ENCODE measurements at places on chromosomes 7 and 10.

DNA sequence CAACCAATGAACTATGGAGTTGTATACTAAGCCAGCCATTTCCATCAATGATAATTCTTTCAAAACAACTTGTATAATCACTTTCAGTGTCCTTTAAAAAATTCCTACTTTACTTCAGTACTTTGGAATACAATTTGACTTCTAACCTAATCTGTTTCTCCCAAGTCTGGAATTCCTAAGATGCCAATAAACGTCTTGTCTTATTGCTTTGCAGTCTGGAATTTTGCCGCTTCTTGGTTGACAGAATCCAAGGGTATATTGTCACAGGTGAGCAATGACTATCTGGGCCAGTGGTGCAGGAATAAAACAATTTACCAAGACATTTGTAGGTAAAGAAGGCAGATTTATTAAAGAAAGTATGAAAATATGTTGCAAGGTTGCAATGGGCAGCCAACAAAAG, 21.8 kb downstream of the RP9 start:
- no peak for DNase-seq

DNA sequence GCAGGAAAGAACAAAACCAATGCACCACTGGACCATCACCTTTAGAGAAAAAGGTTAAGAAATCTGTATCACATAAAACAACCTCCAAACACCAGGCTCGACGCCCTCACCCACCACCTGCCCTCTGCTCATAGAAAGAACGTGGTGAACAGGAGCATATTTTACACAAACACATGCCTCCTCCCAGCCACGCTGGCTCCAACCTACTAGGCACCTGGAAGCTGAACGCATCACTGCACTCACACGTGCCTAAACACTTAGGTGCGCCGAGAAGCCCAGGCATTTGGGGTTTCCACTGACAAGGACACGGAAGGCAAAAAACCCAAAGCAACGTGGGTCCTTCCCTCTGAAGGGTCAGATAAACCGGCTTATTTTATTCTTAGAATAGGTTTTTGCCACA, 56.0 kb downstream of the PTPRN2 start:
- DNase-seq = no peak

- DNase-seq = no peak
Observed at GRCh38 chr7:115216652-115217051, 294.8 kb downstream of the MDFIC start.

DNA sequence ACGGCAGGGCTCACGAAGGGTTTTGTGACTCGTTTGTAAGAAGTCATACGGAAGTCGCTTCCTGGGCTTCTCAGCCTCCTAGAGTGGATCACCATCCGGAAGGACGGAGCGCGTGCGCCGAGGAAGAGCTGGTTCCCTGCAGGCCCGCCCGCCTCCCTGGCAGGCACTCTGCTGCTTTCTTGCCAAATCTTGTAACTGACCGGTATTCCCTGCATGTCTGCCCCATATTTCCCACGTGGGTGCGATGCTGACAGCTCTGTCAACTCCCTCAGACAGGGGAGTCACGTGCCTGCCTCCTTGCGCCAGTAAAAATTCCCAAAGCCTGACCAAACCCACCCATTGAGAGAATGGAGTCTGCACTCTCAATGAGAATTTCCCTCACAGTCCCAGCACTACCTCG, 12.7 kb downstream of the SHH start:
- no peak for DNase-seq

DNA sequence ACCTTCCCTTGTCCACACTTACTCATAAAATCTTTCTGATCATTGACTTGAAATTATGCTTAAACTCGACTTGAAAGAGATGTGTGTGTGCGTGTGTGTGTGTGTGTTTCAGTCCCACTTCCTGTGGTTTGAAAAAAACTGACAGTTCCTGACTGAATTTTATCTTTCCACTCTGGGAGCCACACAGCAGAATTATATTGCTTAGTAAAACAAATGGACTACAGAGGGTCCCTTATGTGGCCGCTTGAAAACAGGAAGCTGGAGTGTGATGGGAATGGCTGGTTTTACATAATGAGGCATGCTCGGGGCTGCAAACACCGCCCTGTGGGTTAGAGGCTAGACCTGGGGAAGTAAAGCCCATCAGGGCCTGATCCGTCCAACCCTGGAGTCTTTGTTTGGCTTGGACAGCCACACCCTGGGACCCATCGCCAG, 54.8 kb downstream of the LYZL1 start:
- no peak for DNase-seq

DNA sequence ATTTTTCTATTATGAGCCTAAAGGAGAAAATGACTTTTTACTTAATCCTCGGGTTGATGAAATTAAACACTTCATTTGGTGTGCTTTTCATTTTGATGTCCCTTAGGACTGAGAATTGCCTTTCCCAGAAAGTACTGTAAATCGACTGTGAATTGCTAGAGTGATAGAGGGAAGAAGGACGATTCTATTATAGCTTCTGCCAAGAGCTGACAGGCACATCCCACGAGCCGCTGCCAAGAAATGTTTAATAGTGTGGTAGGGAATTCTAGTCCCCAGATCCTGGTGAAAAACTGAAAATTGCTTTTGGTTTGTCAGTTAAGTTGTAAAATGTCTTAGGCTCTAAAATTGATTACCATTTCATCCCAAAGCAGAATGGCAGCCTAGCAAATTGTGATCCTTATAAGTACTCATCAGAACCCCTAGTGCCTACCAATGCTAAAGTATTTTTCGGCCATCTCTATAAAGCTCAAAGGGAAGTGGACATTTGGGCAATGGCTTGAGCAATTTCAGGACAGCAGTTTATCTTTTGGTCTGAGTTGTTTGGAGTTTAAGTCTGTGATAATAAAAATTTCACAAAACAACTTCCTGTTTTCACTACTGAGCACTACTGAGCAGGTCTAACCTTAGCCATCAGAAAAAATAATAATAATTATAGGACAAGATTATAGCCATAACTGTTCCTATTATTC, 44.6 kb upstream of the HYCC1 start:
- no peak for DNase-seq

DNA sequence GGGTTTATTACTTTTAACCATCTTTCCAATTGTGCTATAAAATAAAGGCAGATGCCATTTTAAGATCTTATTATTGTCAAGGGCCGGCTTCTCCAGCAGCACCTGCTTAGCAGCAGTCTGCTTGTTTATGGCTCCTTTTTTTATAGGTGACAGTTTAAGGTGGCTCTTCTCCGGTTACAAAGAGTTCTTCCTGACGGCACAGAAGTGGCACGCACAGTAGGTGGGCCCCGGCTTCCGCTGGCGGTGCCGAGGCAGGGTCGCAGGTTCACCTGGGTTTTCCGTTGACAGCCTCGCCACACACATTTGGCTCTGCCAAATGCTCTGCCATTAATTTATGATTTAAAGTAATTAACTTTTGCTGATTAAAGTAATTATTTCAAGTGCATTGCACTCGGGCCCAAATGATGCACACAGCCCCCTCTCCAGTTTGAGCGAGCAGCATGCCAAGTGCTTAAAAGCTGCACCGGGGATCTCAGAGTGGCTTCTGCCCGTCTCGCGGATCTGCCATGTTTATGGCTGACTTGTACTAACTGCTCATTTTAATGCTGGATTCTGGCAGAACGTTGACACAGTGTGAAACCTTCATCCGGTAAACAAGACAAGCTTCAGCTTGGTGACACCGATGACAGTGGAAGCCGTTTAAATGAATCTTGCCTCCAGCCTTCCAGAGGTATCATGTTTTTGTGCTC, 355.1 kb upstream of the MKI67 start:
- no peak for DNase-seq

DNA sequence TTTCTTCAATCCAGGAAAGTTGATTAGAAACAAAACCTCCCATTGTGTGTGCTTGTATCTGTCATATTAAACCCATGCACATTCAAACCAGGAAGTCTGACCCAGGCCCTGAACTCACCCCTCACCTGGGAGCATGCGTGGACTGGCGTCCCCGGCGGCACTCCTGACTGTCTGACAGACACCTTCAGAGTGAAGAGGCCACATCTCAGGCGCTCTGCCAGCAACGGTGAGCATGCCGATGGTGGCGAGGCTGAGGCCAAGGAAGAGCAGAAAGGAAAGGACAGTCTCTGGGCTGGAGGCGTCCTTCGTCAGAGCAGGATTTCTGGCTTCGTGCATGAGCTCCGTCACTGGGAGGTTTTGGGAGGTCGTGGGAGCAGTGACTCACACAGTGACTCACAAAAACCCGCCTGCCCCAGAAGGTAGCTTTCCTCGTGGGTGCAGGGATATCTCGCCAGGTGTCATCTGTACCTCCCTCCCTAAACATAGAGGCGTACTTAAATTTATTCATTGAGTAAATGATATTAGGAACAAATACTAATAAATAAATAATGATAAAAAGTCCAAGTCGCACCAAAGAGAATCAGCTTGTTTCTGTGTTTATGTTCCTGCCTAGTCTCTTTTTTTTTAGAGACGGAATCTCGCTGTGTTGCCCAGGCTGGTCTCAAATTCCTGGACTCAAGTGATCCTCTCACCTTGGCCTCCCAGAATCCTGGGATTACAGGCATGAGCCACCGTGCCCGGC, 13.5 kb downstream of the IQCE start:
- no peak for DNase-seq

DNA sequence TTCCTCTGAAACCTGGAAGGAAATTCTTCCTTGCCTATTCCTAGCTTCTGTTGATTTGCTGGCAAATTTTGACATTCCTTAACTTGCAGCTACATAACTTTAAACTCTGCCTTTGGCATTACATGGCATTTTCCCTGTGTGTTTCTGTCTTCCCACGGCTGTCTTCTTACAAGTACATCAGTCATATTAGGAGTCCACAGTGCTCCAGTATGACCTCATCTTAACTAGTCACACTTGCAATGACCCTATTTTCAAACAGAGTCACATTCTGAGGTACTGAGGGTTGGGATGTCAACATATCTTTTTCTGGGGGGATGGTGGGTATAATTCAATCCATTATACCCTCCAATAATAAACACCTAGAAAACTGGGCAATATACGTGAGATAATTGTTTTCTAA, 37.4 kb upstream of the EPHB6 start:
- DNase-seq = no peak

- no peak for DNase-seq
Observed at GRCh38 chr10:78411716-78412115, 378.1 kb downstream of the RPS24 start.

DNA sequence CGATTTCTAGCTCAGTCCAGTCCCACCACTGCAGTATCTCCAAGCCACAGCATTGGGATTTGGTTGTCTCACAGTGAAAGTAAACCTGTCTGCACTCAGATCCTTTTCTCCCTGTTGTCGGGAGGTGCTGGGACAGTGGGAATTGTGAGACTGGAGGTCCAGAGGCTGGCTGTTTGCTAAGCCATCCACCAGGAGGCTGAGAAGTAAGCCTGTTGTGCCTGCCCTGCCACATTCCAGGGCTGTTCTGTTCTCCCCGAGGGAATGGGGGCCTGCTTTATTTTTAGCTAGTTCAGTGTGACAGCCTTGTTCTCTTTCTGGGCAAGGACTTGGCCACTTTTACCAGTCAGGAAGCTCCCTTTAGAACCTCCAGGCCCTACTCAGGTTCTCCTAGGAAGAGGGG, 54.9 kb downstream of the HK1 start:
- DNase-seq = no peak

GRCh38 chr7:13466874-13467547, 522.5 kb downstream of the ETV1 start:
- no peak for DNase-seq

DNA sequence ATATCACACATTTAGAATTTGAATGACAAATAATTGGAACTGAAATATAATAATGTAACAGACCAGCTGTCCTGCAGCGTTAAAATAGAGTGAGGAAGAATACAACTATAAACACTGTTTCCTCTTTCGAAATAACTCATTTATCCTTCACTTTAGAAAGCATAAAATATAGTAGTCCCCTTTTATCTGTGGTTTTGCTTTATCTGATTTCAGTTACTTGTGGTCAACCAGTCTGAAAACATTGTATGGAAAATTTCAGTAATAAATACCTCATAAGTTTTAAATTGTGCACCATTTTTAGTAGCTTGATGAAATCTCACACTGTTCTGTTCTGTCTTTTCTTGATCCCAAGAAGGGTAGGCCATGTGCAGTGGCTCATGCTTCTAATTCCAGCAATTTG, 31.7 kb downstream of the POLR1F start:
- DNase-seq = no peak

DNA sequence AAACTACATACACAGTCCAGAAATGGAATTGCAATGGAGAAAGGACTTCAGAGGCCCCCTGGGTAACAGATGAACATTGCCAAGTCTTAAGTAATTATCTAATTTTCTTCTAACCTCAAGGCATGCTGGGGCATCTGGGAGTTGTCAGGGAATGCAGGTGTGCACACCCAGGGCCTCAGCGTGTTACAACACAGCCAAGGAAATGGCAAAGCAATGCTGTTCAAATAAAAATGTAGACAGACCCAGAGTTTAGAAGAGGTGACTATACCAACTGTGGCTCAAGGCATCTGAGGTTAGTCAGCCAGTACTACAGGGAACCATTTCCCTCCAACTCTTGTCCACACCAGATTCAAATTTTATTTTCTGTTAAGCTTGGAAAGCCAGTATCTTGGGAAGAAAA, 73.6 kb downstream of the CCDC3 start:
- no peak for DNase-seq

- no peak for DNase-seq
Observed at GRCh38 chr7:157466867-157467261, 130.1 kb downstream of the DNAJB6 start.

DNA sequence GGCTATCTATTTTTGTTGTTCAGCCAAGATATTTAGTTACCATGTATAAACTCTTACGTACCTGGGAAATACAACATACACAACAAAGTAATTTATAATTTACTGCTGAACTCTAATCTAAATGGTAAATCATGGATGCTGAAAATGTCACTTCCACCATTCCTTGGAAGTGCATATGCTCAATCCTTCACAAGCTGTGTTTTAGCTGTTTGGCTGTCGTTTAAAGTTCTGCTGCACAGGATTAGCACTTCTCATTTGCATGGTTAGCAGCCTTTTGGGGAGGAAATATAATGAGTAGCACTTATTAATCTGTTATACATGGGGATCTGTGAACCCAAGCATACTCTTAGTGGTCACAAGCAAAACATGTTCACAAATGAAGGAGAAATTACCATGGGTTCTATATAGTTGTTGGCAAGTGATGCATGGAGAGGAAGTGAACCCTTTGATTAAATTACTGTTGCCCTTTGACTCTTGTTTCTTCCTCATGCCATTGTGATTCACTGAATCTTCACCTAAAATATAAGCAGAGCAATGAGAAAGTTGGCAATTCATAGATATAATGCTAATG, 18.5 kb downstream of the PIK3CG start:
- DNase-seq = no peak

DNA sequence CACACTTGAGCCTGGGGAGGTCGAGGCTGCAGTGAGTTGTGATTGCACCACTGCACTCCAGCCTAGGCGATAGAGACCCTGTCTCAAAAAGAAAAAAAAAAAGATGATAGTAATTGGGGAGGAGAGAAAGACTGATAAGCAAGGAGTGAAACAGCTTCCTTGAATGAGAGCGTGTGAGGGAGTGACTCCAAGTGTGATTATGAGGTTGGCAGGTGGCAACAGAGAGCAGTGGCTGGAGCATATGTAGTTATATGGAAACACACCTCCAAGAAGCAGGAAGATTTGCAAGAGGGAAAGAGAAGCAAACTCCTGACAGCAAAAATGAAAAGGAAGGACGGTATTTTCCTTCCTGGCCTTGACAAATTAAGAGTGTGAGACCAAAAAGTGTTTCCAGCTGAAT, 50.4 kb downstream of the VKORC1L1 start:
- DNase-seq = no peak
